ENCODE measurements at places on chromosomes 3 and 15.
A peak's percentile ranks its signal among the peaks of the same experiment; 100 is the strongest.

DNA sequence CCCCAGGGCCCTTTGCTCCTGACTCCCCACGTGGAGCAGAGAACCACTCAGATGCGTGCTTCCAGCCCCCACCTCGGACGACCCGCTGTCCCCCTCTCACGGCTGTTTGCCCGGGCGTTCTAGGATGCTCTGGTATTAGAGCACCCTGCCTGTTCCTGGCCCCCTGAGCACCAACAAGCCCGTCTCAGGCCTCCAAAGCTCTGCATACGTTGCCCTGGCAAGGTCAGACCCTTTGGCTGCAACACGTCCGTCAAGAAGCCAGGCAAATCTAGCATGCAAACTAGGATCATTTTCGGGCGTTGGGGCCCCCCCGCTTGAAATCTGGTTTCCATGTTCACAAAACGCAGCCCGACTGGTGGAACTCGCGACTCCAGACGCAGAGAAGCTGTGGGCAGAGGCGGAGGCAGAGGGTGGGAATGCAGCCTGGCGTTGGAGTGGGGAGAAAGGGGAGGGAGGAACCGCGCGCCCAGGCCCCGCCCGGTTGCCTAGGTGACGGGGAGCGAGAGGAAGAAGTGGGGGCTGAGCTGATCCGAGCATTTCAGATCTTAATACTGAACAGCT, 86.2 kb upstream of the PIAS1 start:
- no peak for DNase-seq

GRCh38 chr3:141371882-141372281, 3.6 kb downstream of the ZBTB38 start:
- DNase-seq, result no peak

DNA sequence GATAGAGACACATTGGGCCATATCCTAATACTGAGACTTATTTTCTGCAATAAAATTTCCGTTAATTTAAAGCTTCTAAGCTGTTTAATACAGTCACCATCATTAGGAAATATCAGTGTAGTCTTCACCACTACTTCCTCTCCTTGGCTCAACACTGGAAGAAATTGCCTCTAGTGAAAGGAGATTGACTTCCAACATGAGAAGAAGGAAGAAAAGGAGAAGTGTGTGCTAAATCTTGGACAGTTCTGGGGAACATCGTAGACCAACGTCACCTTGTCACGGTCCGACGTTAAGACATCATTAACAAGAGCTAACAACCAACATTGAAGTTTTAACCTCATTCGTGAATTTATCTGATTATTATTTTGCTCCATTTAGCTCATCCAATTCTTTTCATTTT, 987.0 kb upstream of the CFAP20DC start:
- no peak for DNase-seq

- no peak for DNase-seq
Observed at GRCh38 chr15:40053831-40054604, 15.0 kb upstream of the SRP14 start.

- DNase-seq, result no peak
Observed at GRCh38 chr3:130820976-130821375, 72.9 kb upstream of the ATP2C1 start.

DNA sequence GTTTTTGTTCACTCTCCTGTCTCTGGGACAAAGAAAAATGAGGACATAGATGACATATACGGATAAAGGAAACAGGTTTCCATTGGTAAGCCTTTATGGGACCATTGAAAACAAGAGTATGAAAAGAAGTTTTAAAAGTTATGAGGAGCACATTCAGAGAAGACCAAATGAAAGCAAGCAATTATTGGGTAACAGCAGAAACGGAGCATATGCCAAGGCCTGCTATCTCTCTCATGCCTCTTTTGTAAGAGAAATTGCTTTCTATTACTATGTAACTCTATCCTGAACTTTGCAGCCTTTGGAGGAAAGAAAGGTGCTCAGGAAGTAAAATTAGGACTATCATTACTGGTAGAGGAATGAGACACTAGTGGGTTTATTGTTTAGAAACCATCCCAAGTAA, 14.9 kb upstream of the DPH6 start:
- DNase-seq, result no peak

DNA sequence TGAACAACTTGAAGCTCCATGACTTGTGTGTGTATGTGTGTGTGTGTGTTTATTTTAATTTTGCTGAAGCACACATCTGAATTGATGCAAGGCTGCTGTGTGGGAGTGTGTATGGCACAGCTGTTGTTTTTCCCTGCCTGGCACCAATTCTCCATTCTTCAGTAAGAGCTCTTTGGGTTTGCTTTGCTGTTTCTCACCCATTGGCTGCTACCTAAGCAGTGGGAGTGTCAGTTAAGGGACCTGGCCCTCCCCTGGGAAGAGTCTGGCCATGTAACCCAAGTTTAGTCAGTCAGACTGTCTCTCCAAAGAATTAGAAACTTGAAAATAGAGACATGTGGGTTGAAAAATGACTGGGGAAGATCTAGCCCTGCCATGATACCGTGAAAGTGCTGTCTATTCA, 126.2 kb upstream of the SYNPR start:
- no peak for DNase-seq

DNA sequence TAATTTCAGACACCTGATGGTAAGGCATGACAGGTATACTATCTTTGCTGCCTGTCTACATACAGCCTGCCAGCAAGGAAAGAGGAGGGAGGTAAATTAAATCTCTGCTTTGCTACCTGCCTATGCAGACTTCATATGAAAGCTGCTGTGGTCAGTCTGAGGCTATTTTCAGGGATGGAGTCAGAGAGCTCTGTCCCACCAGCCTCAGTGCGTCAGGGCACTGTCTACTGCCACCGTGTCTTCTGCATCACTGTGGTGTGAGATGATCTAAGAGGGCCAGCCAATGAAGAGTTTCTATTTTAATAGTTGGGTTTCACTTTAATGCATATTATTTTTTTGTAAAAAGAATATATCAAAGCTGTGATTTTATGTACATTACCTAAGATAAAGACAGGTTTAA, 125.6 kb downstream of the CADPS start:
- DNase-seq, result no peak

DNA sequence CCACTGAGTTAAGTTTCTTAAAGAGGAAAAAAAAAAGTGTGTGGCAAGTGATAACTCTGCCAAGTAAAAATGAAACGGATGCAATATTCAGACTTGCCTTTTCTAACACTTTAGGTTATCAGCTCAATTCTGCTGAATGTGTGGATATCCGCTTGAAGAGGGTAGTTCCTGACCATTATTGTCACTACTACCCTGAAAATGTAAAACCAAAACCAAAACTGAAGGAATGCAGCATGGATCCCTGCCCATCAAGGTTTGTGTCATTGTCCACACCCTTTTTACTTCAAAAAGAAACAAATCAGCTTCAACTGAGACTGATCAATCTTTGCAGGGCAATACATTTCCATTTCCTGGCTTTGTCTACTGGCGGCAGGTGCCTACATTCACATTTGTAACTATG, 236.1 kb downstream of the ADAMTSL3 start:
- no peak for DNase-seq

- DNase-seq, result no peak
Observed at GRCh38 chr3:143849854-143850549, 1.7 kb upstream of the SLC9A9 start.

- no peak for DNase-seq
Observed at GRCh38 chr15:84081391-84082168, 154.0 kb upstream of the GOLGA6L4 start.

DNA sequence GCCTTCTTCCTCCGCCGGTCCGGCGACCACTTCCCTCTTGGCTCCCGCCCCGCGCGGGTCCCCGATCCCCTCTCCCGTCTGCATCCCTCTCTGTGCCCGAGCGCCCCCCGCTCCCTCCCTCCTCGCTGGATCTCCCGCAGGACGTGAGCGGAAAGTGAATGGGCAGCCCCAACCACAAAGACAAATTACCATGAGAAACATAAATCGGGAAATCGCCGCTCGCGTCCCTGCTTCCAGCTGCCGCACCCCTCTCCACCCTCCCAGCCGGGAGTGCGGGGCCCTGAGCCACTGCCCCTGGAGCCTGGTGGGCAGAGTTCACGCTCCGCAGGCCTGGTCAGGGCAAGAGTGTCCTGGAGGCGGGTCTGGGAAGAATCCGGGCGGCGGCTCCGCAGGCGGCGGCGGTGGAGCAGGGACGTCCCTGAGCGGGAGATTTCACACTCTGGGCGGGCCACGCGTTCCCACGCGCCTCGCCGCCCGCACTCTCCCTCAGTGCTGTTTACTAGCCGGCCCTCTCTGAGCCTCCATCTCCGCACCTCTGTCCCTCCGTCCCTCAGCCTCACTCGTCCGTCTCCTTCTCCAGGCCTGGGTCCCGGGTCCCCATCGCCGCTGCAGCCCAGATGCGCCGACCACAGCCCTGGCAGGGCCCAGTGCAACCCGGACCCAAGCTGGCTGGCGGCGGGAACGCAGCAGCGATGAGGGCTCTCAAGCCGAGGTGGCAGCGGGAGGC, 835 bp downstream of the SEMA5B start:
- no peak for DNase-seq

DNA sequence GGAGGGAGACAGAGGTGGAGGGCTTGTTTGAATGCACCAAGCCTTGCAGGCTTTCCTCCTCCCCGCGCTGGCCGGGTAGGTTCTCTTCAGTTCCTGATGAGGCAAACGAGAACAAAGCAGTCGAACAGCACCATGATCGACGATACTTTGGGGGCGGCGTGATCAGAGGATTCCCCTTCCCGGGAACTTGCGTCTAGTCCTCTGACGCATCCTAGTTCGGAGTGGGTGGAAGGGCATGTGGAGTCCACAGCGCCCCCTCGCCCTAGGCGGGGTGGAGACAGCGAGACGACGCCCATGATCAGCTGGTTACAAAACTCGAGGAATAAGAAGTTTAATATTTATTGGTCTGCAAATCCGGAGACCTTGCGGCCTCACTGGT, 452 bp upstream of the SV2B start:
- no peak for DNase-seq

DNA sequence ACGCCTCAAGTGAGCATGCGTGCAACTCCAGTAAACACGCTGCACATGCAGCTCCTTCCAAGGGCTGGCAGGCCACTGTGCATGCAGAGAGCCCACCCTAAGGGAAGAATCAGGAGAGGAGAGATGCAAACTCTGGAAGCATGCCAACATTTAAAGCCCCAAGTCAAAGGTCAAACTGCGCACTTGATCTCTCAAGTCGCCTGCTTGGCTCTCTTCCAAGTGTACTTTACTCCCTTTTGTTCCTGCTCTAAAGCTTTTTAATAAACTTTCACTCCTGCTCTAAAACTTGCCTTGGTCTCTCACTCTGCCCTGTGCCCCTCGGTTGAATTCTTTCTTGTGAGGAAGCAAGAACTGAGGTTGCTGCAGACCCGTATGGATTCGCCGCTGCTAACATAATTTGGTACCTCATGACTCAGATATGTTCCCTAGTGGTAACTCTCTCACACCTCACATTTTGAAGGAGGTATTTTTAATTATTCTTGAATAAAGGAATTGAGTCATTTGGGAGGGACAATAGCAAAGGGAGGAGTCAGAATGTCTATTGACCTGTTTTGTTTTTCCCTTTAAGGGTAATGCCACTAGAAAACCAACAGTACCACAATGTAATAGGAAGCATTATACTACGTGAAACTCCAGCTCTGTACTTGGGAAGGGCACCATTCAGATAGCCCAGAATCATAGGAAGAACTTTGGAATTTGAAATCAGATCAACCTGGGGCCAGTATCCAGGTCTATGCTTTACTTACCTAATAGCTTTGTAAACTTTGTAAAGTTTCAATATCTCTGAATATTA, 19.6 kb upstream of the DGKG start:
- DNase-seq, result no peak

DNA sequence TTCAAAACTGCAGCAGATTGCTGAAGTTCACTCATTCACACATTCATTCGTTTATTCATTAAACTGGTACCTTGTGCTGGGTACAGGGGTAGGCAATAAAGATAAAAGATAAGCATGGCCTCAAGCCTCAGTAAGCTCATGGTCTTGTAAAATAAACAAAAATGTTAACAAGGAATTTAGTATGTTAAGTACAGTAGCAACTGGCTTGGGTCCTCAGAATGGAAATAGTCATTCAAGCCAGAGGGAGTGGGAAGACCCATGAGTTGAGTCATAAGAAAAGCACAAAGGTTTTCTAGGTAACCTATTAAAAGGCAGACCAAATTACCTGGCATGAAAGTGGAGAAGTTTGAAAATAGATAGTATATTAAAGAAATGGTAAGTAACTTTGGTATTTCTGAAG, 163.3 kb downstream of the CDIN1 start:
- no peak for DNase-seq

DNA sequence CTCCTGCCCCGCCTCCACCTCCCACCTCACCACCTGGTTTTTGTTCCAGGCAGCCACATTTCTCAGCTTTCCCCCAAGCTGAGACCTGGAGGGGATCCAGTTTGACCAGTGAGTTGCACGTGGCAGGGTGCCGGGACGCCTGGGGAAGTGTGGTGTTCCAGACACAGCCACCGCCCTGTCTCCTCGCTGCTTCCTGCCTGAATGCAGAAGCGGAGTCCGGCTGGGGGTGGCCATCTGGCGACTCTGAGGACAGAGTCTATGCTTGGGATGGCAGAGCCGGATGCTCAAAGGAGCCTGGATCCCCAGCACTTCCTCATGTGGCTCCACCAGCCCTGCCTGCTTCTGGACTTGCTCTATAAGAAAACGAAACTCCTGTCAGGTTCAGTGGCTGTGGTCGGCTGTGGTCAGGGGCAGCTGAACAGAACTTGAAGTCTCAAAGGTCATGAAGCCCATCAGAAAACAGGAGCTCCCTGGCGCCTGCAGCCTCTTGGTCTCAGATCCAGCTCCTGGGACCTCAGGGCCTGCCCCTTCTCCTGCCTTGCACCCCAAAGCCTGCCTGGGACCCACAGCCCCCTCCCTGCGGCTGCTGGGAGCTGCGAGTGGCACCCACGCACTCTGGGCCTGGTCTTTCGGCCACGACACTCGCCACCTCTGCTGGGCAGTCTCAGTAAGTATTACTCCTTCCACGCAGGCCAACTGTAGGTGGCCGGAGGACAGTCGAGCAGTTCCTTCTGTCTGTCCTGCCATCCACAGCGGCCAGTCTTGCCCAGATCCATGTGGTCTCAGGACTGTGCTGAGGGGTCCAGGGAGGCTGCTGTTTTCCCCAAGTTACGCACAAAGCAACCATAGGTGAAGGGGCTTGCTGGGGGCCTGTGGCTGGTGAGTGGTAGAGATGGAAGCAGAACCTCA, 112.8 kb upstream of the MEF2A start:
- peak; percentile 13 for DNase-seq

DNA sequence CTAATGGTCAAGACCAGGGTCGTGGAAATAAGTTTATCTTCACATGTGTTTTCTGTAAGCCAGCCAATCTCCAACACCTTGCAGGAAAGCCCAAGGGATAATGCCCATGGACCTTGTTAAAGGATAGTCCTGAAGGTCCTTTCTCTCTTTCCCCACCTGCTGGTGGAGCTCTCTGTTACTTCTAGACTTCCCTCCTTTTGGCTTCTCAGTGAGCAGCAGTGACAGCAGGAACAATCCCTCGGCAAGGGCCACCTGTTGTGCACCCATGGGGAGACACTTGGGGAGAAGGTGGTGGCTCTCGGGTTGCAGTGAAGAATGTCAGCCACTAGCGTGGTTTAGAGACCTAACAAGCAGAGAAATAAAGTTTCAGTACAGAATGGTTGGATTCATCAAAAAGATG, 84.0 kb upstream of the OSBPL11 start:
- no peak for DNase-seq

- DNase-seq, result no peak
Observed at GRCh38 chr15:85598718-85599398, 195.9 kb downstream of the KLHL25 start.

All from CD4-positive, alpha-beta T cell treated with Interleukin-12 subunit alpha and Interleukin-12 subunit beta, for 1 hour (primary cell).